ENCODE measurements at places on chromosomes 5 and 9. TPM values are rescaled to one million over a fixed set of nuclear protein-coding genes. Genes with fewer than 3 reads are reported as not detected.

GRCh38 chr5:167639766-167640165 lies 651.7 kb upstream of the WWC1 start:
- DNase-seq, result no peak
- no peak overlapping the region for H3K27ac ChIP-seq
- H3K4me3 ChIP-seq, result no peak overlapping the region
- no peaks in the 10 kb centered on the region for H3K27me3 ChIP-seq

- H3K27me3 ChIP-seq, result no peaks in the 10 kb centered on the region
- no peak overlapping the region for H3K4me3 ChIP-seq
- DNase-seq, result no peak
- H3K36me3 ChIP-seq, result peaks cover 15% of the 10 kb centered on the region
These were observed 33.5 kb upstream of the LRRC14B start for GRCh38 chr5:157801-158200.

GRCh38 chr9:94213511-94214124 lies 45.5 kb upstream of the ZNF169 start:
- H3K27me3 ChIP-seq, result peaks cover 5% of the 10 kb centered on the region
- DNase-seq, result no peak
- peaks cover 4% of the 10 kb centered on the region for H3K4me1 ChIP-seq
- peak overlapping the region; percentile 2 for H3K27ac ChIP-seq

DNA sequence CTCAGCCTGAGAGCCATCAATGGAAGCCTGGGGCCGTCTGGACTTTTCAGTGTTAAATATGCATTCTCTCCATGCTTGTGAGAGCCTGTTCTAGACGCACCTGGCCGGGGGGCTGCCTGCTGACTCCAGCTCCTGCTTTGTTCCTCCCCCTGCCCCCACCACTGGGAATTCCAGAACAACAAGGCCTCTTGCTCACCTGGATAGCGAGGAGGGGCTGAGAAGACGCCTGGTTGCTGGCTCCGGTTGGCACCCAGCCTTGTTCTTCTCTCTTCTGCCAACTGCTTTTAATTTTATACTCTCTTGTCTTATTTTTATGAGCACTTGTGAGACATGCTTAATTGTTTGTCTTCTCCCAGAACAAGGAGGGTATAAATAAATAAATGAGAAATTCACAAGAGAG lies 15.0 kb upstream of the RAPGEF1 start:
- H3K27ac ChIP-seq, result no peak overlapping the region
- H3K27me3 ChIP-seq, result peaks cover 25% of the 10 kb centered on the region
- H3K4me1 ChIP-seq, result peaks cover 5% of the 10 kb centered on the region
- no peak overlapping the region for H3K4me3 ChIP-seq
- DNase-seq, result no peak

DNA sequence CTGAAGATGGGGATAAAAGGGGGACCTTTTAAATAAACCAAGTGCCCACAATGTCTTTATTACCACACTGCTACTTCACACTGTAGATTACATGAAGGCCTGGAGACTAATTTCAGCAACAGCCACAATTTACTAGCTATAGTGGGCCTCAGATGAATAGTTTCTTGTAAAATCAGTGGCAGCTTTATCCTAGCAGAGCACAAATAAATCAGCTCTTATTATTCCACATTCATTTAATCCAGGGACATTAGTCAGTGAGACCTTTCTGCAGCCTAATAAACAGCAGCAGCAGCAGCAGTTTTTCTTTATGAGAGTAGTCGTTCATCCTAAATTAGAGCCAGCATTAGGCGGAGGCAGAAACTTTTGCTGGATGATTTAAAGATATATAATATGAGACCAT lies 542.3 kb downstream of the PSAT1 start:
- H3K4me1 ChIP-seq, result peaks cover 7% of the 10 kb centered on the region
- no peak overlapping the region for H3K27ac ChIP-seq
- no peak for DNase-seq
- H3K4me3 ChIP-seq, result no peak overlapping the region
- H3K27me3 ChIP-seq, result peaks cover 7% of the 10 kb centered on the region
- no peaks in the 10 kb centered on the region for H3K36me3 ChIP-seq

- DNase-seq, result no peak
- no peaks in the 10 kb centered on the region for H3K27me3 ChIP-seq
- H3K36me3 ChIP-seq, result peaks cover 57% of the 10 kb centered on the region
- H3K4me1 ChIP-seq, result no peaks in the 10 kb centered on the region
- H3K4me3 ChIP-seq, result no peak overlapping the region
These were observed 57.7 kb upstream of the CTSL start for GRCh38 chr9:87668222-87668621.

DNA sequence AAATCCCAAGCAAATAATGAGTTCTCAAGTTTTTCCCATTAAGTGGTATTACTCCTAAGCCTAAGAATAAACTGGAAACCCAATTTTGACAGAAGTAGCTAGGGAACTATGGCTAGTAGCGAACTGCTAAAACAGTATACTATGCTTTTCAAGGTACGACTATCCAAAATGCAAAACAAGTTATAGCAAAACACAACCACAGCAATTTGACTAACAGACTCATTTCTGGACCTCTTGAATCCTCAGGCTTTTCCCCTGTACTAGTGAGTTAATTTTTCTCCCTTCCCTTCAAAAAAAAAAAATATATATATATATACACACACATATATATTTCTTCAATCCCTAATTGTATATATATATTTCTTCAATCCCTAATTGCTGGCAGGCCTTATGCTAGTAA lies 7.3 kb downstream of the FBXW11 start:
- H3K36me3 ChIP-seq, result peaks cover 15% of the 10 kb centered on the region
- no peak overlapping the region for H3K4me3 ChIP-seq
- no peaks in the 10 kb centered on the region for H3K27me3 ChIP-seq

DNA sequence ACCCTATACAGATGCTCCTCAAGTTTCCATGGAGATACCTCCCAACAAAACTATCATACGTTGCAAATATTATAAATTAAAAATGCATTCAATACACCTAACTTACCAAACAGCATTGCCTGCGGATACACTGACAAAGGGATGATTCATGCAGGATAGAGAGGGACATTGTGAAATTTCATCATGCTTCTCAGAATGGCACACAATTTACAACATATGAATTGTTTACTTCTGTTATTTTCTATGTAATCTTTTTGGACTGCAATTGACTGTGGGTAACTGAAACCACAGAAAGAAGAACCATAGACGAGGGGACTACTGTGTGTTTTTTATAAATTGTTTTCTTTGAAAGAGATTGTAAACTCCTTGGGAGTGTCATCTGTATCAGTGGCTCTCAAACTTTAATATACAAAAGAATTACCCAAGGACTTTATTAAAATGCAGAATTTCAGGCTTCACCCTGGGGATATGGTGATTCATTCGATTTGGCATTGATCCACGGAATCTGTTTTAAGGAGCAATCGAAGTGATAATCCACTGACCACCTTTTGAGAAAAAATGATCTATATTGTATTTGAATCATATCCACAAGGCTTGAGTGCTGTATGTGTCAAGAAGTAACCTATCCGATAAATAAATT lies 146.4 kb downstream of the SGCD start:
- H3K36me3 ChIP-seq, result no peaks in the 10 kb centered on the region
- H3K4me1 ChIP-seq, result peaks cover 21% of the 10 kb centered on the region
- H3K27ac ChIP-seq, result no peak overlapping the region
- no peak overlapping the region for H3K4me3 ChIP-seq

DNA sequence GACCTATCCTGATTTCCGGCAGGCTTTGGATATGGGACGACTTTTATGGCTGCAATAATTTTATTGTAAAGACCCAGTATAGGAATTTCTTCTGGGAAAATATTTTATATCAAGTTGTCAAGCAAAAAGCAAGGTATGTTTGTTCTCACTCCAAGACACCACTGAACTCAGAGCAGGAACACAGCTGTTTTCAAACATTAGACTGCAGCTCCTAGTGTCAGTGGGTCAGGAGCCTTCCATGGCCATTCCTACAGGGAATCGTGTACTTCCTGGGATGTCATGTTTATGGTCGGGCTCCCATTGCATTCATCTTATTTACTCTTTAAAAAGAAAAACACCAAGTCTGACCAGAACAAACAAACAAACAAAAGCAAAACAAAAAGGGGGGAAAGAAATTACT lies 225.3 kb downstream of the TSSK1B start:
- peaks cover 4% of the 10 kb centered on the region for H3K36me3 ChIP-seq
- no peak overlapping the region for H3K27ac ChIP-seq
- H3K4me1 ChIP-seq, result peaks cover 24% of the 10 kb centered on the region
- no peaks in the 10 kb centered on the region for H3K27me3 ChIP-seq
- DNase-seq, result no peak

GRCh38 chr5:144028636-144029035 lies 141.8 kb downstream of the YIPF5 start:
- H3K4me1 ChIP-seq, result peaks cover 17% of the 10 kb centered on the region
- H3K4me3 ChIP-seq, result no peak overlapping the region
- H3K27ac ChIP-seq, result no peak overlapping the region
- DNase-seq, result no peak
- H3K27me3 ChIP-seq, result no peaks in the 10 kb centered on the region
- no peaks in the 10 kb centered on the region for H3K36me3 ChIP-seq

GRCh38 chr5:39399135-39400036 lies 25.4 kb downstream of the DAB2 start:
- peaks cover 14% of the 10 kb centered on the region for H3K36me3 ChIP-seq
- peak overlapping the region; percentile 25 for H3K27ac ChIP-seq
- peaks cover 47% of the 10 kb centered on the region for H3K4me1 ChIP-seq
- no peaks in the 10 kb centered on the region for H3K27me3 ChIP-seq

DNA sequence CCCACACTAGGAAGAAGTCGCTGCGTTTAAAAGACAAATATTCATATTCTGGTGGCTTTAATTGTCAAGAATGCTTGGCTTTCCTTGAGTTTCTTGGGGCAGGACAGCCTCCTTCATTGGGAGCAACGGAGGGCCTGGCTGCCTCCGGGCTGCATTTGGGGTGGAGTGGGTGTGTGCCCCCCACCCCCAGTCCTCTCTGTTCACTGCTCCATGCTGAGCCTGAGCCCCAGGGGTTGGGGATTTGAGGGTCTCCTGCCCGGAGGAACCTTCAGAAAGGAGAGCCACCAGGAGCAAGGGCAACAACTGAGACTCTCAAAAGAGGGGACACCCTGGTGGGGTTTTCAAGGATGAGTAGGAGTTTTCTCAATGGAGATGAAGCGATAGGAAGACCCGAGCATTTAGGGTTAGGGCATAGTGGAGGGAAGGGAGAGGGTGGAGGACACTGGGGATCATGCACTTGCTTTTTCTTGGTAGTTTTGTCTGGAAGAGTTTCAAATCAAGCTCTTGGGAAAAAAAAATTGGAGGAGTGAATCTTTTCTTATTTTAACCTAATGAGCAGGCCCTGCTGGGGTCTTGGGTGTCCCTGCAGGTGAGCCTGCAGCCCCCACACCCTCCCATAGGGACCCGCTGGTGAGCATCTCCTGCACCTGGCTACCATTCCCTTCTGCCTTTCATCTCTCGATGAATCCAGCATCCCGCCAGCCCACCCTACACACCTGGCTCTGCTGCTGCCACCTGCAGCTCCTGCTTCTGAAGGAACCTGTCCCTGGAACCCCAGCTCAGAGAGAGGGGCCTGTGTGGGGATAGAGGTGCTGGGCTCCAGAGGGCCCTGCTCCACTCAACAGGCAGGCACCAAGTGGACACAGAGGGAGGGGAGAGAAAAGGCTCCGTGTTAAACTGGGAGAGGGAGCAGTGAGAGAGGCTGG lies 4.1 kb downstream of the SLC6A19 start:
- H3K36me3 ChIP-seq, result no peaks in the 10 kb centered on the region
- peaks cover 10% of the 10 kb centered on the region for H3K4me1 ChIP-seq
- no peak for DNase-seq
- H3K4me3 ChIP-seq, result no peak overlapping the region
- H3K27me3 ChIP-seq, result peaks cover 10% of the 10 kb centered on the region
- H3K27ac ChIP-seq, result peak overlapping the region; percentile 61

DNA sequence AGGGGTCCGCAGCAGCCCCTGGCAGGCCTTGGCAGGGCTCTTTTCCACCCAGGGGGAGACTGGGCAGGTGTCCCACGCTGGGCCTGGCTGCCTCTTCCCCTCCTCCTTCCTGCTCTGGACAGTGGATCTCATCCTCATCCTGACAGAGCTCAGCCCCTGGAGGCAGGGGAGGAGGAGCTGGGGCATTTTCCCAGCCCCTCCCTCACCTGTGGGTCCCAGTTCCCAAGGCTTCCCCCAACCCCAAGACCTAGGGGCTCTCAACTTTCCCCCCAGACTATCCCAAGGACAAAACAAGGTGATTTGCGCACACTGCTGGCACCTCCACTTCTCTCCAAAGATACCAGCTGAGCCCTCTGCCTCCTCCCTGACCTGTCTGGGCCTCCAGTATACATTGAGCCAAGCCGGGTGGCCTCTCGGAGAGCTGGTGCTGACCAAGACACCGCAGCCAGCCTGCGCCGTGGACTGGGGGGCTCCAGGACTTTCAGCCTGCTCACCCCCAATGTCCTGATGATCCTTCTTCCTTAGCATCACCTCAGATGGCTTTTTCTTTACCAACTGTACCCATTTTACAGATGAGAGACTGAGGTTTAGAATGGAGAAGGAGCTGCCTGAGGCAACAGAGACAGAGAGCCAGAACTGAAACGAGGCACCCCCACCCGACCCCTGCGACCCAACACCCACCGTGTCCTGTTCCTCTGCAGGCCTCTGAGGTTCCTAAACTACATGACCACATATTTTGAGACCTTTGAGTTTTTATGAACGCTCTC lies 126.6 kb downstream of the BARX1 start:
- H3K4me3 ChIP-seq, result no peak overlapping the region
- no peak overlapping the region for H3K27ac ChIP-seq
- peaks cover 12% of the 10 kb centered on the region for H3K4me1 ChIP-seq
- DNase-seq, result no peak
- peaks cover 30% of the 10 kb centered on the region for H3K27me3 ChIP-seq
- H3K36me3 ChIP-seq, result no peaks in the 10 kb centered on the region

- peaks cover 8% of the 10 kb centered on the region for H3K4me1 ChIP-seq
- H3K27me3 ChIP-seq, result peaks cover 58% of the 10 kb centered on the region
- H3K36me3 ChIP-seq, result peaks cover 4% of the 10 kb centered on the region
- DNase-seq, result no peak
These were observed 1.4 kb downstream of the ITGA2 start for GRCh38 chr5:52990528-52990925.

- H3K27ac ChIP-seq, result no peak overlapping the region
- DNase-seq, result no peak
- no peaks in the 10 kb centered on the region for H3K36me3 ChIP-seq
- H3K4me1 ChIP-seq, result no peaks in the 10 kb centered on the region
These were observed 246.6 kb downstream of the DEPDC1B start for GRCh38 chr5:60453186-60453976.

- H3K27me3 ChIP-seq, result no peaks in the 10 kb centered on the region
- H3K4me1 ChIP-seq, result no peaks in the 10 kb centered on the region
- DNase-seq, result no peak
- no peak overlapping the region for H3K27ac ChIP-seq
- H3K36me3 ChIP-seq, result no peaks in the 10 kb centered on the region
These were observed 47.3 kb downstream of the S1PR3 start for GRCh38 chr9:89038382-89039103.

- H3K4me1 ChIP-seq, result peaks cover 9% of the 10 kb centered on the region
- H3K36me3 ChIP-seq, result no peaks in the 10 kb centered on the region
- peak within 1 kb of the TSS; percentile 83 for H3K4me3 ChIP-seq
- H3K27me3 ChIP-seq, result peaks cover 77% of the 10 kb centered on the region
These were observed at the start of gene NRG2 for GRCh38 chr5:140042643-140043507. Gene NRG2, minus strand, starts transcription at chr5:140043299.

HAVCR1 gene
- total RNA-seq, result 0.92 TPM

PTGS1 gene
- total RNA-seq, result 1.1 TPM

FAM78A gene
- total RNA-seq, result 0.79 TPM

SLC6A19 gene
- 22.2 TPM for total RNA-seq

TPM2 gene
- 241 TPM for total RNA-seq

TMC1 gene
- not detected for total RNA-seq

SLCO6A1 gene
- total RNA-seq, result 0.43 TPM

RCL1 gene
- 12.9 TPM for total RNA-seq

SPATA31D4 gene
- total RNA-seq, result not detected

LHX3 gene
- 0.10 TPM for total RNA-seq
